Peyer's patch (tissue), 4 donors: ENCODE measurements at places on chromosomes 1 and 21. TPM values are rescaled to one million over a fixed set of nuclear protein-coding genes. Genes with fewer than 3 reads are reported as not detected.

Gene AMY1C
- total RNA-seq = not detected

Gene ETNK2
- total RNA-seq = 0.35 TPM

Gene PROK1
- total RNA-seq = not detected

Gene NPHS2
- total RNA-seq = not detected

Gene HCRTR1
- not detected for total RNA-seq

Gene KRTAP19-3
- total RNA-seq = not detected
